Neural cell (in vitro differentiated cells): ENCODE measurements at places on chromosomes 6 and 20. TPM values are rescaled to one million over a fixed set of nuclear protein-coding genes. Genes with fewer than 3 reads are reported as not detected.

Gene KCNK16
- not detected in 2 replicates for polyA plus RNA-seq

Gene CLDN20
- polyA plus RNA-seq: 1.2 TPM in 1 of 2 replicates, not detected in the other

Gene RAE1
- polyA plus RNA-seq: 134 and 136 TPM in 2 replicates

Gene MICA
- 0.32 and 0.87 TPM in 2 replicates for polyA plus RNA-seq

Gene DCDC2
- polyA plus RNA-seq: 0.06 and 0.57 TPM in 2 replicates

Gene PRND
- polyA plus RNA-seq: not detected in 2 replicates
